Femur (tissue), 1 donor: ENCODE measurements at places on chromosomes 2 and 18.
A peak's percentile ranks its signal among the peaks of the same experiment; 100 is the strongest.

DNA sequence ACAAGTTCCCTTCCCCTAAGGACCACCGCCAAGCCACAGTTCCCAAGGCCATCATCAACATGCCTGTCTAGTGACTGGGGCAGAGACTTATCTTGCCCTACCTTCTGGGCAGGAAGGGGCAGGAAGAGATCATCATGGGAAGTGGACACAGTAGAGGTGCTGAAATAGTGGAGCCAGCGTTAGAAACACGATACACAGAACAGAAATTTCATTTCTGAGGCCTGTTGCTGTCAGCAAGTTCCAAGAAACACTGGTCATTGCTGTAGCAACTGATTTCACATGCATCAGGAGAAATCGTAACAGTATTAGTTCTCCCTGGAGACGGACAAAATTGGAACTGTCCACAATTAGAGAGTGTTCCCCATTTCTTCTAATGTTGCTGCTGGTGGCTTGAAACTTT lies 83.0 kb downstream of the COLEC12 start:
- peak; percentile 36 for DNase-seq

DNA sequence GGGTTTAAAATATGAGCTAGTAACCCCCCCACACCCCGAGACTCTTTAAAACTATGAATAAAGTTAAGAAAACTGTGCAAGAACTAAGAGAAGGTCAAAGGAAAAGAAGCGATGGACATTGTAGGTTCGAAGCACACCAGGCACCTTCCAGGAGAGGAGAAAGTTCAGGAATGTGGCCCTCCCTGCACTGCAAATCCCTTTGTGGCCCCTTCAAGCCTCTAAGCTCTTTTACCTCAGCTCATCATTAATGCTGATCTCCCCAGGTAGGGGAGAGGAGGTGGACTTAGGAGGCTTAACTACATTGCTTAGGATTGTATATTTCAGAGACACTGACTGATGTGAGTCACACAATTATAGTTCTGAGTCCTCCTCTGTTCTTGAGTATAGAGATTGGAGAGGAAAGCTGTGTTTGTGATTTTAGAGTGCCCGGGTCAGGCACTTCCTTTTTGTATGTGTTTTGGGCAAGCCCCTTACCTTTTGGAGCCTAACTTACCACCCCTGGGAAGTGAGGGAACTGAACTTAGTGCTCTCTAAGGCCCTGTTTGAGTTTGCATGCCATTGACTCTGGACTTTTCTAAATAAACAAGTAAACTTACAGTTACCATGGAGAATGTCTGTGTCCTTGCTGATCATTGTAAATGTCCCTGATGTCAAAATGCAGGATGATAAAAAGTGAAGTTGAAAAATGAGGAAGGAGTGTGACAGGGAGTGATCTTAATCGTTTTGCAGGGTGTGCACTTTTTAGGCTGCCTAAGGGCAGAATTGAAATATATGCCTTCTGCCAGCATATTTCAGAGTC lies 140.8 kb upstream of the ZEB2 start:
- no peak for DNase-seq

- peak; percentile 50 for DNase-seq
These were observed 100.0 kb downstream of the COLEC12 start for GRCh38 chr18:400456-400855.

- DNase-seq = no peak
These were observed 56.0 kb downstream of the STEAP3 start for GRCh38 chr2:119279666-119280065.

DNA sequence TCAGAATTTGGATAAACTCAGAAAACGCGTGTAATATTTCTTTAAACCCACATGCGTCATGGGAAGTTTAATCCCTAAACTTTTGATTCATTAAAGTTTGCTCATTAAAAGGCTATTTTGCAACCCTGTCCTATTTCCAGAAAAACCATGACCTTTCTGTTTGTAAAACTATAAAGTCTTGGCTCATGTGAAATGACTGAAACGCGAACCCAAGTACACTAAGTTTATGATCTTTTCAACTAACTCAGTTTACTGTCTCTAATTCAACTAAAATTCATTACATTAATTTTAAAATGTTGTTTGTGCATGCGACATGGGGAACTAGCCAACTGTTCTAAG lies 3.9 kb upstream of the RPL31 start:
- DNase-seq = no peak

DNA sequence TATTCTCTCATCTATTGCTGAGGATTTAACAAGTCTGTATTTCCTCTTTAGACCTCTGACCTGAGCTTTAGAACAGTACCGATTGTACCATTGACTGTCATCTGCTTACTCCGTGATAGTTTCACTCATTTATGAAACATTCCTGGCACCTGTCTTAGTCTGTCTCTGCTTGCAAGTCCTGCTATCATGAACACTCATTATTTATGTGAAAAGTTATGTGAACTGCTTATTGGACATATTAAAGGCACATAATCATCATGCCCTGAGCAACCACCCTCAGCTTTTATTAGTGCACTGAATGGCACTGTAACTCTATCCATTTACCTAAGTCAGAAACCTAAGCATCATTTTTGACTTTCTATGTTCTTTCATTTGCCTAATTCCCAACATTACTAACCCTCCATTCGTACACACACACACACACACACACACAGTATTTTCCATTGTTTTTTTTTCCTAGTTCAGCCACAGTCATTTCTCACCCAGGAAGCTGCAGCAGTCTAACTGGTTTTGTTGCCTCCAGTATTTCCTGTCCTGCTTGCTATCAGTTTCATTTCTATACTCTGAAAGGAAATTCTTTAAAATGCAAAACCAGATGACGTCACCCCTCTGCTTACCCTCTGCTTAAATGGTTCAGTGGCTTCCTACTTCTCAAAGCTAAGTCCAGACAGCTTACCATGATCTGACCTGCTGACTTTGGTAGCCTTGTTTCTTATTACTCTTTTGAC lies 146.1 kb downstream of the HAUS1 start:
- no peak for DNase-seq

DNA sequence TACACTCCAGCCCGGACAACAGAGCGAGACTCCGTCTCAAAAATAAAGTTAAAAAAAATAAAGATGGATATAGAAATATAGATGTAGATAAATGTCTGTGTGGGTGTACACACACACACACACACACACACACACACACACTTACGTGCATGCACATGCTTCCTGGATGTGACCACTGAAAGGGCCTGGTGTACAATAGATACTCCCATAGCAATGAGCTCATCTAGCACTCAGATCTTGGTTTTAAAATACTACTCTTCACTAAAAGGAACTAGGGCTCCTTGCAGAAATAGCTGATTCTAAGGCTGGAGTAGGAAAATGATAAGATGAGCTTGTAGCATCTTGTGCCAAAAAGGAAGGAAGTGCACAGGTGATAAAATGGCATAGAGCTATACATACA lies 39.1 kb downstream of the ROCK2 start:
- no peak for DNase-seq

DNA sequence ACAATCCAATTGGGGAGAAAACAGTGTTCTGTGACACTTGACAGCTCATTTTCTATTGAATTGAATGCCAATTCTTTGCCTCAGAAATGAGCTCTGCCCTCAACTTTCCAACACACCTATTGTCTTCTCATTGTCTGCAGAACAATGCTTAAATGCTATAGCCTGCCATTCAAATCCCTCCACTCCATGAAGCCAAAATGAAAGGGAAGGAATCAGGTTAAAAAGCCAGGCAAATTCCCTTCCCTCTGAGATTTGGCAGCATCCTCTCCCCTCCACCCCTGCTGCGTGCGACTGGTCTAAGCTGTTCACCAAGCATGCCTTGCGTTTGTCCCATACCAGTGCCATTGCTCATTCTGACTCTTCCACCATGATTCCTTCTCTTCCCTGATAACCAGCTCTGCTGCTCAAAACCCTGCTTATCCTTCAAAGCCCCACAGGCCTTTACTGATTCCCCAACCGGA lies 32.4 kb upstream of the TMEM131 start:
- no peak for DNase-seq

GRCh38 chr2:17303521-17303920 lies 214.7 kb downstream of the RAD51AP2 start:
- no peak for DNase-seq

GRCh38 chr2:10146366-10147005 lies 23.9 kb downstream of the RRM2 start:
- no peak for DNase-seq

- no peak for DNase-seq
These were observed 67.4 kb upstream of the ACVR1C start for GRCh38 chr2:157696036-157696435.

GRCh38 chr2:5915881-5916310 lies 223.7 kb downstream of the SOX11 start:
- DNase-seq = peak; percentile 21

DNA sequence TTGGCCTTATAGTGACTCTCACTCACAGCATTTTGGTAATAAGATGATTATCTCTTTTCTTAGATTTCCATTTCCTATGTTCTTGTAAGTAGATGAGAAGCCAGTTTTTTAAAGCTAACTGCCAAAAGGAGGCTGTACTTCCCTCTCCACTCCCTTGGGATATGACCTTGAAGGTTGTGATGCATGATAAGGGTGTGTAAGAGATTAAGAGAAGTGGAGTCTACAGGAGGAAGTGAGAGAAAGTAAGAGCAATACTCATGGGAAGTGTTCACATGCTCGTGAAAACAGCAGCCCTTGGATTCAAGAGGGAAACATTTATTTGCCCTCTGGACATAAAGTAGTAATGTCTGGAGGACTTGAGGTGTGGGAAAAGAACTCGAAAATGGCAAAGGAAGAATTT lies 171.5 kb downstream of the EVA1A start:
- no peak for DNase-seq
